ENCODE measurements at places on chromosomes 4 and X. TPM values are rescaled to one million over a fixed set of nuclear protein-coding genes. Genes with fewer than 3 reads are reported as not detected.

NLGN3 gene
- polyA plus RNA-seq: 0.05 TPM

ENPEP gene
- not detected for polyA plus RNA-seq

MSX1 gene
- not detected for polyA plus RNA-seq

SPANXC gene
- polyA plus RNA-seq: not detected

SMIM20 gene
- polyA plus RNA-seq: 38.1 TPM

PAGE1 gene
- not detected for polyA plus RNA-seq

UGT2B28 gene
- not detected for polyA plus RNA-seq

NKRF gene
- polyA plus RNA-seq: 4.7 TPM
